ENCODE measurements at places on chromosomes 4 and X. TPM values are rescaled to one million over a fixed set of nuclear protein-coding genes. Genes with fewer than 3 reads are reported as not detected.

The PARM1 gene
- 1.3 TPM for polyA plus RNA-seq

The MSX1 gene
- 1.1 TPM for polyA plus RNA-seq

The GAGE12J gene
- polyA plus RNA-seq: not detected

The CDS1 gene
- polyA plus RNA-seq: 0.04 TPM

The MAGEB2 gene
- not detected for polyA plus RNA-seq

The APBB2 gene
- polyA plus RNA-seq: 3.2 TPM

The ASB12 gene
- 5.7 TPM for polyA plus RNA-seq

The SASH3 gene
- 2.2 TPM for polyA plus RNA-seq

The ANXA10 gene
- polyA plus RNA-seq: not detected

The RS1 gene
- polyA plus RNA-seq: not detected

The TLR10 gene
- polyA plus RNA-seq: 0.01 TPM

The AFP gene
- polyA plus RNA-seq: not detected

The CSAG3 gene
- not detected for polyA plus RNA-seq

The HERC5 gene
- 0.51 TPM for polyA plus RNA-seq

The TMSB15A gene
- 0.23 TPM for polyA plus RNA-seq

The DCAF8L1 gene
- polyA plus RNA-seq: not detected

The AFF2 gene
- 0.01 TPM for polyA plus RNA-seq

The EDNRA gene
- 0.86 TPM for polyA plus RNA-seq

The CCDC110 gene
- 0.07 TPM for polyA plus RNA-seq

Data from psoas muscle (tissue), 8 donors.